Heart left ventricle (tissue), 16 donors: ENCODE measurements at places on chromosomes 7 and 10. TPM values are rescaled to one million over a fixed set of nuclear protein-coding genes. Genes with fewer than 3 reads are reported as not detected.

The OR9A2 gene
- not detected for total RNA-seq

The PAPOLB gene
- total RNA-seq = 0.05 TPM

The DYDC2 gene
- not detected for total RNA-seq

The GNAT3 gene
- total RNA-seq = not detected

The CYP26C1 gene
- not detected for total RNA-seq

The MYL10 gene
- not detected for total RNA-seq

DNA sequence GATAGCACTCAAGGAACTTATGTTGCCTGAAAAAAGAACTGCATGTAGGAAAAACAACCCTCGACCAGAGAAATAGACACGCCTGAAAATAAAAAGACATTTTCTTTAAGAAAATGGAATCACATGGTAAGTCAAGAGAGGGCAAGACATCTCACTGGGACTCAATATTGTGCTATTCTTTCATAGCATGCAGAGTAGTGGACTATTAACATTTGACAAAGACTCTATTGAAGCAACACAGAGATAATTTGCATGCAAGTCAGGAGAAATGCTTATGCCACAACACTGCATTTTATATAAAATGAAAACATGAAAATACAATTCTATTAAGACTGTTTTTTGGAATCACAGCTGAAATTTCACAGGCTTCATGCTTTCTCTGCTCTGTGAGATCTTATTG lies 77.9 kb upstream of the RHOBTB1 start:
- DNase-seq = no peak
- H3K4me1 ChIP-seq = no peaks in the 10 kb centered on the region
- no peaks in the 10 kb centered on the region for H3K36me3 ChIP-seq
- no peak overlapping the region for H3K27ac ChIP-seq

DNA sequence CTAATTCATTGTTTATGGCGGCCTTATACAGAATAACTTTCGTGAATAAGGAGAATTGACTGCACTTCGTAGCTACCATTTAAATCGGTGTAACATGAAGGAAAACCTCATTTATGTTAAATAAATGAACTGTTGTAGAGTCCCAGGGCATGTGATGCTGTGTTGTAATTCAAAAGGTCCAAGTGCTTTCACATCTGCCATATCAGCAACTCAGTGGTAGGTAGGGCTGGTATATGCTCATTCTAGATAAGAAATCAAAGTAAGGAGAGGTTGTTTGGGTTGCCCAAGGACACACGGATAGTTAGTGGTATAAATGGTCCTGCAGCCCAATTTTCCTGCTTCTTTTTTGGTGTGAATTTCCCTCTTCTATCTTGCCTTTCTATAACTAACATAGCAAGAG lies 15.8 kb downstream of the BBS9 start:
- H3K27ac ChIP-seq = no peak overlapping the region
- H3K4me3 ChIP-seq = no peak overlapping the region
- no peaks in the 10 kb centered on the region for H3K36me3 ChIP-seq
- no peak for DNase-seq
- H3K27me3 ChIP-seq = no peaks in the 10 kb centered on the region

- H3K36me3 ChIP-seq = no peaks in the 10 kb centered on the region
- no peak overlapping the region for H3K27ac ChIP-seq
- H3K4me3 ChIP-seq = no peak overlapping the region
- DNase-seq = no peak
- no peaks in the 10 kb centered on the region for H3K4me1 ChIP-seq
Observed at GRCh38 chr10:33098951-33099663, 141.1 kb upstream of the ITGB1 start.

- DNase-seq = no peak
- no peak overlapping the region for H3K27ac ChIP-seq
- H3K27me3 ChIP-seq = peaks cover 100% of the 10 kb centered on the region
- no peak overlapping the region for H3K4me3 ChIP-seq
Observed at GRCh38 chr7:20790375-20790774, 3.7 kb upstream of the SP8 start.

DNA sequence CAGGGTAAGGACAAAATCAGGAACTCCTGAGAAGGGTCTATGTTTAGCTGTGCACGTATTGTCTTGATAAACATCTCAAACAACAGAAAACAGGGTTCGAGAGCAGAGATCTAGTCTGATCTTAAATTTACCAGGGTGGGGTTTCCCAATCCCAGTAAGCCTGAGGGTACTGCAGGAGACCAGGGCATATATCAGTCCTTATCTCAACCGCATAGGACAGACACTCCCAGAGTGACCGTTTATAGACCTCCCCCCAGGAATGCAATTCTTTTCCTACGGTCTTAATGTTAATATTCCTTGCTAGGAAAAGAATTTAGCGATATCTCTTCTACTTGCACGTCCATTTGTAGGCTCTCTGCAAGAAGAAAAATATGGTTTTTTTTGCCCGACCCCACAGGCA lies 35.5 kb downstream of the VIM start:
- H3K4me1 ChIP-seq = no peaks in the 10 kb centered on the region
- no peak for DNase-seq
- H3K4me3 ChIP-seq = no peak overlapping the region
- no peak overlapping the region for H3K27ac ChIP-seq
- H3K36me3 ChIP-seq = no peaks in the 10 kb centered on the region

DNA sequence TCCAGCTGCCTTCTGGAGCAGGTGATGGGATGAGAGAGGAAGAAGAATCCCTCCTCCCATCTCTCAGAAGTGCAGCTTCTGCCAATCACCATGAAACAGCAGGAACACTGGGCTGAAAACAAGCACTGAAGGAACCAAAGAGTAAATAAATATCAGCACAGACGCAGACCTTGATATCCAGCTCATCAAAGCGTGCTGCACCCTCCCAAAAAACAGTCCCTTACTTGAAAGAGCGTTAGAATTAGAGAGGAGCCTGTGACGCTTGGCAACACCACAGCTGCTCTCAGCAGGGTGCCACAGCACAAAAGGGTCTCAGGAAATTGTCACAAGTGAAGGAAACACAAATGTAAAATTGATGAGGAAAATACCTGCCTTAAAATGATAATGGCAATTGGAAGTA lies 39.5 kb downstream of the KLF6 start:
- no peaks in the 10 kb centered on the region for H3K27me3 ChIP-seq
- H3K36me3 ChIP-seq = no peaks in the 10 kb centered on the region
- no peak for DNase-seq
- H3K27ac ChIP-seq = no peak overlapping the region
- H3K4me3 ChIP-seq = no peak overlapping the region

GRCh38 chr10:29276251-29276850 lies 12.5 kb upstream of the LYZL1 start:
- H3K4me1 ChIP-seq = no peaks in the 10 kb centered on the region
- no peak overlapping the region for H3K27ac ChIP-seq
- H3K36me3 ChIP-seq = no peaks in the 10 kb centered on the region
- no peak overlapping the region for H3K4me3 ChIP-seq
- H3K27me3 ChIP-seq = no peaks in the 10 kb centered on the region

GRCh38 chr7:96199421-96199820 lies 122.5 kb downstream of the SLC25A13 start:
- H3K27me3 ChIP-seq = no peaks in the 10 kb centered on the region
- no peak overlapping the region for H3K4me3 ChIP-seq
- H3K4me1 ChIP-seq = peaks cover 12% of the 10 kb centered on the region
- peaks cover 3% of the 10 kb centered on the region for H3K36me3 ChIP-seq
- no peak for DNase-seq

GRCh38 chr10:87635498-87636312 lies 24.0 kb upstream of the PAPSS2 start:
- H3K36me3 ChIP-seq = no peaks in the 10 kb centered on the region
- no peak overlapping the region for H3K27ac ChIP-seq
- DNase-seq = no peak
- H3K27me3 ChIP-seq = no peaks in the 10 kb centered on the region
- H3K4me3 ChIP-seq = no peak overlapping the region

- peak overlapping the region; percentile 80 for H3K4me3 ChIP-seq
- H3K36me3 ChIP-seq = no peaks in the 10 kb centered on the region
- peaks cover 37% of the 10 kb centered on the region for H3K4me1 ChIP-seq
- peak overlapping the region; percentile 94 for H3K27ac ChIP-seq
- no peaks in the 10 kb centered on the region for H3K27me3 ChIP-seq
Observed at GRCh38 chr10:75408509-75408875, 6.9 kb upstream of the ZNF503 start.

DNA sequence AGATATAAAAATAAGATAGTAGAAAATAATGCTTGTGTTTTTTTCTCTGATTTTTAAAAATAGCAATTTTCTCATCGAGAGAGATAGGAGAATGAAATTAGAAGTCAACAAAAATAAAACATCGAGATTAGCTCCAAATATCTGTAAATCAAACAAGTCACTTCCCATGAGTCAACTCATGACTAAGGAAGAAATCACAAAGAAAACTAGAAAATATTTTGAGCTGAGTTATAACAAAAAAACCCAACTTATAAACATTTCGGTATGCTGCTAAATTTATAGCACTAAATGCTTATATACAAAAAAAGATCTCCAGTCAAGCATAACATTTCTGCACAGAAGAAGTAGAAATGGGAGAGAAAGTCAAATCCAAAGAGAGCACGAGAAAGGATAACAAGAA lies 140.1 kb downstream of the ITGA8 start:
- H3K4me3 ChIP-seq = no peak overlapping the region
- no peaks in the 10 kb centered on the region for H3K4me1 ChIP-seq
- H3K36me3 ChIP-seq = no peaks in the 10 kb centered on the region
- no peaks in the 10 kb centered on the region for H3K27me3 ChIP-seq
- no peak overlapping the region for H3K27ac ChIP-seq

- no peak overlapping the region for H3K4me3 ChIP-seq
- no peaks in the 10 kb centered on the region for H3K27me3 ChIP-seq
- no peaks in the 10 kb centered on the region for H3K36me3 ChIP-seq
- no peaks in the 10 kb centered on the region for H3K4me1 ChIP-seq
Observed at GRCh38 chr10:118840071-118840775, 85.5 kb upstream of the CACUL1 start.
